ENCODE measurements at places on chromosomes 1 and 21.

DNA sequence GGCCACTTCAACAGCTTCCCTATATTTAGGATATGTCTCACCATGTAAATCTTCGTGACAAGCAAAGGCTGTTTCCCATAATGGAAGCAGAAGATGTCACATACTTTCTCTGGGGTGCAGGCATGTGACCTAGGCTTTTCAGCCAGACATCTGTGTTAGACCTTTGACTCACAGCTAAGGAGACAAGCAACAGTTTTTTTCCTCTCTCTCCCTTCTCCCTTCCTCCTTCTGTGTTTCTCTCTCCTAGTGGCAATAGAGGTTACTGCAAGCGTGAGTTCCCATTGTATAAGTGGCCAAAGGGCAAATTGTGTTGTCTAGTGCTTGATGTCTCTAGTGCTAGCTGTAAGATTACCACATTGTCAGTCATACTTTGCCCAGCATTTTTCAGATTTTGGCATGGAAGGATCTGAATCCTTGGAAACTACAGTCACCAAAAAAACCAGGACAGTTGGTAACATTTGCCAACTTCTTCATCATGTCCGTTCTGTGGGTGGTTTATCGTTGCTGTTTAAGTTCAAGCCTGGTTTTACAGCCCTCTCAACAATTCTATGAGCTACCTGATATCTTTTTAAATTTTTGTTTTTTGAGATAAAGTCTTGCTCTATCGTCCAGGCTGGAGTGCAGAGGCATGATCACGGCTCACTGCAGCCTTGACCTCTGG is 44.4 kb upstream of the RABGAP1L start:
- DNase-seq: peak; percentile 68

- no peak for DNase-seq
Measured at GRCh38 chr1:82032068-82032467, 231.3 kb downstream of the ADGRL2 start.

DNA sequence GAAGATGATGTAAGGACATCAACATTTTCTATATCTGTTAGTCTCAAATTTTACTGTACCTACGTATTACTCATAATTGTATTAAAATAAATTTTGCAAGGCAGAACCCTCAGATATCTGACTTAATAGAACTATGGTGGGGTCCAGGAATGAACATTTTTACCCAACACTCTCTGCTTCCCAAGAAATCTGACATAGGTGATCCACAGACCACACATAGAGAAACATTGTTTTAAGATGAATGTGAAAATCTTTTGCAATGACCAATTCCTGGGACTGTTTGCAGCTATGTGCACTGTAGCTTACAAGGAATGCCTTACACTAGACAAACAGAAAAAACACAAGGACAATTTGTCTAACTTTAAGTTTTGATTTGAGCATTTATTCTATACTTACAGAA is 645.6 kb upstream of the ADGRL2 start:
- DNase-seq: no peak

- DNase-seq: peak; percentile 23
Measured at GRCh38 chr1:40980453-40981121, 1.1 kb downstream of the CTPS1 start.

DNA sequence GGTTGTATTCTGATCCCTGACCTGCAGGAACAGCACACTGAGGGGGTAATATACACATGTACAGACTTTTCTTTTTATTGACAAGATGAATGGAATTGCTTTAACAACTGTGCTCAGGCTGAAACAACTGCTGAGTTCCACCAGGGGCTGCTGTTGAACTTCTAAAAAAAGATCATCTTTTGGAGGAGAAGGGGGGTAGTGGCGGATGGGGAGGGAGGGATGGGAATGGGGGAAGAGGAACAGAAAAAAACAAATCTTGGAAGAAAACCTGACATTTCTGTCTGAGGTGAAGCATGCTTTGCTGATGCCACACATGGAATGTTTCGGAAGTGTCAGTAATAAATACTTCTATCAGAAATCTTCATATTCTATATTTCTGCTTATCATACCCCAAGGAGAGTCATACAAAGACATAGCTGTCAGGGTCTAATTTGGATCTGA is 75.0 kb downstream of the RWDD3 start:
- DNase-seq: peak; percentile 34

- no peak for DNase-seq
Measured at GRCh38 chr1:118459871-118460270, 274.8 kb upstream of the SPAG17 start.

DNA sequence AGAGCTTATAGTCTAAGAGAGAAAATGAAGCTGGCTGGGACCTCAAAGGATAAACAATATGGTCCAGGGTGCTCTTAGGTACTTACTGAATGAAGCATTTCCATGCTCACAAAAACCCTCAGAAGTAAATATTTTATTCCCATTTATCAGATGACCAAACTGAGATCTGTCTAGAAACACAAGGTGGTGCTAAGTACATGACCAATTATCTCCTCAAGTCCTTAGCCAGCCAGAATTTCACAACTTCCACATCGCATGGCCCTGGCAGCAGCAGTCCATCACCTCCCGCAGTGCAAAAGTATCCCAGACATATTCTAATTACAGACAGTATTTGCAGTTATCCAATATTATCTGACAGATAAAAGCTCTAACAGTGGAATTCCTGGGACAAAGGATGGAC is 321.7 kb upstream of the PROX1 start:
- DNase-seq: no peak

GRCh38 chr21:14215971-14216641 is at the start of gene RBM11:
Gene RBM11, plus strand, starts transcription at chr21:14216157. Its CDS starts 30 bp downstream, at chr21:14216187.
- peak; percentile 24 for DNase-seq

DNA sequence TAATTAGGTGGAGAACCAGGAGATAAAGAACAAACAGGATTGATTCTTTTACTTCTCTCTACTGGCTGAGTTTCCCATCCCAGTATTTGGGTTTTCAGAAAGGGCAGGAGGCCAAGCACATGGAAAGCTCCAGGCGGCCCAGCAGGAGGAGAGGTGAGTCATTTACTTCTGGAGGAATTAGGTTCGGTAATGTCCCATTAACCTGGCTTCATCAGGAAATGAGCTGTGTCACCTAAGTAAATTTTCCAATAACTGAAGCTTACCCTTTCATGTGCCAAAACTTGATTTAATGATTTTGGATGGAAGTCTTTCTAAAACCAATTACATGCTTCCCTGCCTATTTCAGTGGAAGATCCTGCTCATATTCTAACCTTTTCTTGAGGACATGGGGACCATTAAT is 257.6 kb upstream of the USP24 start:
- peak; percentile 64 for DNase-seq

GRCh38 chr1:50279622-50280330 is 143.5 kb downstream of the DMRTA2 start:
- no peak for DNase-seq

- no peak for DNase-seq
Measured at GRCh38 chr21:41483415-41483814, 24.5 kb downstream of the TMPRSS2 start.

GRCh38 chr1:234838182-234838581 is 228.2 kb upstream of the IRF2BP2 start:
- no peak for DNase-seq

DNA sequence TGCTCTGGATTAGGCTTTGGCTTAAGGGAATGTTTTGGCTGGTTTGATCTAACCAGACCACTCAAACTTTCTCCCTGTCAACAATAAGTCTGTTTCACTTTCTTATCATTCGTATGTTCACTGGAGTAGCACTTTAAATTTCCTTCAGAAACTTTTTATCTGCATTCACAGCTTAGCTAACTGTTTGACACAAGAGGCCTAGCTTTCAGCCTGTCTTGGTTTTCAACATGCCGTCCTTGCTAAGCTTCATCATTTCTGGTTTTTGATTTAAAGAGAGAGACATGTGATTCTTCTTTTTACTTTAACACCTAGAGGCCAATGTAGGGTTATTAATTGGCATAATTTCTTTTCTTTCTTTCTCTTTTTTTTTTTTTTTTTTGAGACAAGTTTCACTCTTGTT is 14.9 kb upstream of the CYB5R1 start:
- no peak for DNase-seq

- DNase-seq: no peak
Measured at GRCh38 chr1:9629445-9630201, 21.9 kb upstream of the PIK3CD start.

- no peak for DNase-seq
Measured at GRCh38 chr21:44643741-44644310, 2.4 kb upstream of the KRTAP10-11 start.

DNA sequence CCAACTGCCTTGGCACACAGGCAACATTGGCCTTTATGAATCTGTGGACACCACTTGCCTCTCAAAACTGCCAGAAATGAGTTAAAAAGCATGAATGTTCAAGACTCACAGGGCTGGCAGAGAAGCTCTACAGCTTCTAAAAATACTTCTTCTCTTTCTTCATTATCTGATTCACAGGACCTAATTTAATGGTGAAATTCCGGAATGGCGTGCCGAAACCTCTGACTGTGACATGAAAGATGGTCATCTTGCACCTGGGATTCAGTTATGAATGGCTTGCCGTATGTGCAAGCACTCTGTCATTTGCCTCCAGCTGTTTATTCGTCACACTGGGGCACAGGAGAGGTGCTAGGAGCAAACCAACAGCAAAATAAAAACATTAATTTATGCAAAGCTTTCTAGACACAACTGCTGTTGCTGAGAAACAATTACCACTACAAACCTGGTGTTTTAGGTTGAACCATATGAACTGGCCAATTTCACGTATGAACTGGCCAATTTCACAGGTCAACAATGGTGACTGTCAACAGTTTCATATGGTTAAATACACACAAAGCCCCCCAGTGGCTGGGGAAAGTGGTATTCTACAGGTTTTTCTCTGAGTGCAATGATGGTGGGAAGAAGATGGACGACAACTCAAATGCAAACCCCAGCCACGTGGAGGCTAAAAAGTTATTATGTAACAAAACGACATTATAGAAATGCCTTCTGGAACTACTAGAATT is 648.3 kb downstream of the KIF26B start:
- peak; percentile 93 for DNase-seq

All from RPMI7951 (cell line).